NCI-H526 (cell line): ENCODE measurements at places on chromosomes 4 and X.
A peak's percentile ranks its signal among the peaks of the same experiment; 100 is the strongest.

- DNase-seq: no peak
Observed at GRCh38 chr4:22091352-22091717, 142.8 kb upstream of the KCNIP4 start.

DNA sequence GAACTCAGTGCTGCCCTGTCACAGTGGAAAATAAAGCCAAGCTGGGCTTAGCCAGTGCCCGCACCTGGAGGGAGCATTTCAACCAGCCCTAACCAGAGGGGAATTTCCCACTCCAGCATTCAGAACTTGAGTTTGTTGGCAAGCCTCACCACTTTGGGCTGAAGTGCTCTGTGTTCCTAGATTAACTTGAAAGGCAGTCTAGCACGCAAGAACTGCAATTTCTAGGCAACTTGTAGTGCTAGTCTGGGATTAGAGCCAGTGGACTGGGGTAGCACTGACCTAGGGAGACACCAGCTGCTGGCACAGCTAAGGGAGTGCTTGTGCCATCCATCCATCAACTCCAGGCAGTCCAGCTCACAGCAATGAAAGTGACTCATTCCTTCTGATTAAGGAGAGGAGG lies 1060.6 kb upstream of the GRID2 start:
- no peak for DNase-seq

DNA sequence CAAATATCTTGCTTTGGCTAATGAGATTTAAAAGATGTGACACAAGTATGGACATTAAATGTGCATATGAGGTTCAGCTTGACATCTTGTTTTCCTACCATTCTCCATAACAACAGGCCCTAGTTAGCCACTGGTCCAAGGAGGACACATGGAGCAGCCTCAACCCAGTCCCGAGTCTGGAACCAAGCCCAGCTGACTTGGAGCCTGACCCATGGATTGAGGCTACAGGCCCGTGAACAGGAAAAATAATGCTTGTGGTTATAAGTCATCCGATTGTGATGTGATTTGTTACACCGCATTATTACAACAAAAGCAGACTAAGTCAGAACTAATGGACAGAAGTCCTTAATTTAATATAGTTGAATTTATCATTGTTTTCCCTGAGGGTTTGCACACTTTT lies 123.2 kb upstream of the BANK1 start:
- DNase-seq: no peak

DNA sequence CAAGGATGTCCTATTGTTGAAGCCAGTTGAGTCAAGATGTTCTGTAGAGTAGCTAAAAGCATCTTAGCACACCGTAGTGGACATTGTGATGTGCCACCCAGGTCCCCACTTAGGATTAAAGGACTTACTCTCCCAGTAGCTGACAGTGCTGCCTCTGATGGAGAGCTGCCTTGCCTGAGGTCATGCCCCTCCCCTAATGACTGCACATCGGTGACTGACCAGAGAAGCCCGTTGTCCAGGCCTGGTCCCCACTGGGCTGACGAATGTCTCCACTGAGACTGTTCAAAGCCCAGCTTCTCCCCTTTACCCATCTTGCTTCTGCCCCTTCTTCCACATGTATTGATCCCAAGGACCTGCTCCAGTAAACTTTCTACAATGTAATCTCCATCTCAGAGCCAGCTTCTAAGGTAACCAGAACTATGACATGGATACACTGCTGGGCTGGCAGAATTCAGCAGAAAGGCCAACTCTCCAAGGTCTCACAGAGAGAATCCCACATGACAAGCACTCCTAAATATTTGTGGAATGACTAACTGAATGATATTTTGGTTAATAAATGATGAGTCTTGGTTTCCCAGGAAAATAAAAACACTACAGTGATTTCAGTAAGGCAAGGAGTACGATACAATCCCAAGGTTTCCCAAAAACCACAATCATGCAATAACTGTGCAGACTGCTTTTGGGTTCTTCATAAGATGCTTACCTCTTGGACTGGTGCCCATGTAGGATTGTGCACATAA lies 82.4 kb upstream of the TMEM150C start:
- no peak for DNase-seq

DNA sequence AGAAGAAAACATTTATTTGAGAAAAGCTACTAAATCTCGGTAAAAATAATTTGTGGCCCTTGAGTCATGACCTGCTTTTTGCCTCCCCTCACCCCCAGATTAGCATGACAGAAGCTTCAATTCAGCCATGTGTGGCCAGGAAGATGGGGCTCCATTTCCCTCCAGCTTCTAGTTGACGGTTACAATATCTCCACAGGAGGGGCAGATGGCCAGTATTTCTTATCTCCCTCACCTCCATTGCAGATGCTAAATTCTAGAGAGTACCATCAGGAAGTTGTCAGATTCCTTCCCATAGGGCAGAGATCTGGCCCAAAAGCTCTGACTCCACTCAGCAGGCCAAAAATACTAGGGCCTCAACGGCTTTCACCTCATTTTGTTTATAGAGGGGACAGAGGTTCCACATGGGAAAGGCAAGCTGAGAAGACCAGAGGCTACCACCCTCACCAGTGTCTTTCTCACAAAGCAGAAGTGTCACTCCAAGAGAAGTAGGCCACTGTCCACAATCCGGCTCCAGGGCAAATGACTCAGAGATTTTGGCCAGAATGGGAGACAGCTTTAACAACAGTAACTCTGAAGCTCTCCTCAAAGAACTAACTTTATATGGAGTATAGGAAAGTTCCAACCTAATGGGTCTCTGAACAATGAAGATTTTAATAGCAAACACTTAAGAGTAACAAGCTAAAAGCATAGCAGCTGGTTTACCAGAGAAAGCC lies 108.3 kb downstream of the TBC1D19 start:
- no peak for DNase-seq

GRCh38 chr4:105808030-105808749 lies 87.1 kb upstream of the NPNT start:
- no peak for DNase-seq

DNA sequence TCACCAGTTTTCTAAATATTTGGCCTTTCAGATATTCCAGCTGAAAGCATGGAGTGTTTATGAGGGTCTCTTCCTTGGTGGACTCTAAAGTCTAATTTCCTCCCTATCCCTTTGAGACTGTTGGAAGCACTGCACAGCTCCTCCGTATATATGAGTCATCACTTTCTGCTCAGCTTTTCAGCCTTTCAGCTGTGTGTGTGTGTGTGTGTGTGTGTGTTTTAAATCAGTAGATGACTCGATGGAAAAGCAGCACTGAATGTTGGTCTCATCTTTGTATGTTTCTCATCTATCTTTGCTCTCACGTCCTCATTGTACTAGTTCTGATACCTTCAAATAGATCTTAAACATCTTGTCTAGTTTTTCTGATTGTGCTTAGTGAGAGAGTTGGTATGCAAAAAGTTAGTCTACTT lies 81.6 kb downstream of the ZFX start:
- DNase-seq: no peak

GRCh38 chrX:40278340-40279090 lies 180.8 kb upstream of the BCOR start:
- peak; percentile 23 for DNase-seq

- DNase-seq: no peak
Observed at GRCh38 chr4:147361726-147362125, 119.2 kb upstream of the EDNRA start.

DNA sequence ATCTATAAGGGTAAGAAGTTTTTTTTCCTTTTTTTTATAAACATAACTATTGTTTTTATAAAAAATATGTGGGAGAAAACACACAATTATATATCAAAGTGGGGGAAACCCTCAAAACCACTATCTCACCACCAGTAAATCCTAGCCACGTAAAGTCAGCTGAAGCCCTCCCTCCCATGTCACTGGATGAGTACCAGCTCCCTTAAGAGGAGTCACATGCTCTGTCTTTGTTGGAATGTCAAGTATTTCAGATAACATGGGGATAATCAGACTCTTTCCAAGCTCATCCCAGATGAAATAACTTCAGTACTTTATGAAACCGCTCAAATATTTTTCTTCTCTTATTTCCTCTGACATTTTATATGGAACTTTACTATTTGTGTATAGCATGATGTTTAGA lies 2.4 kb downstream of the MYOZ2 start:
- DNase-seq: no peak

DNA sequence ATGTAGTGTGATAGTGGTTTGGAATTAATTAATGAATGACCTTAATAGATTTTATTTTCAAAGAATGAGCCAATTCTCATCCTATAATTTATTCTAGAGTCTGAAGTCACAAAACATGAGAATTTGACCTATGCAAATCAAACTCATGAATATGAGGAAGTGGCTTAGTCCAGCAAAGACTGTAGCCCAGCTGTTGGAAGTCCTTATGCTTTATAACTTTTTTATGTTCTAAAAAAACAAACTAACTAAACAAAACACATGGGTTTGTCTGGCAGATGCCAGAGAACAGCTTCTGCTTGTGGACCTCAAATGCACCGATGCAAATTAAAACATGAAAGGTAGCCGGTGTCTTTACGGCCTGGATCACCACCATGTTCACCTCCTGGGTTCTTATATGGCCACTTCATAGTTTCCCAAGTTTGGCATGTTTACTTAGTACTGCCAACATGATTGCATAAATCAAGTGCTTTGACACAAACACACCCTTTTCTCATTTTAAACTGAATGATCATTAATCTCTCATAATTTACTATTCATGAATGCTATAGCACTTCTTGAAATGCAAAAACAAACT lies 277.4 kb downstream of the PAPSS1 start:
- peak; percentile 40 for DNase-seq

- DNase-seq: no peak
Observed at GRCh38 chr4:186805020-186805820, 81.6 kb upstream of the FAT1 start.

- no peak for DNase-seq
Observed at GRCh38 chr4:81963015-81963762, 410.6 kb downstream of the HNRNPD start.

DNA sequence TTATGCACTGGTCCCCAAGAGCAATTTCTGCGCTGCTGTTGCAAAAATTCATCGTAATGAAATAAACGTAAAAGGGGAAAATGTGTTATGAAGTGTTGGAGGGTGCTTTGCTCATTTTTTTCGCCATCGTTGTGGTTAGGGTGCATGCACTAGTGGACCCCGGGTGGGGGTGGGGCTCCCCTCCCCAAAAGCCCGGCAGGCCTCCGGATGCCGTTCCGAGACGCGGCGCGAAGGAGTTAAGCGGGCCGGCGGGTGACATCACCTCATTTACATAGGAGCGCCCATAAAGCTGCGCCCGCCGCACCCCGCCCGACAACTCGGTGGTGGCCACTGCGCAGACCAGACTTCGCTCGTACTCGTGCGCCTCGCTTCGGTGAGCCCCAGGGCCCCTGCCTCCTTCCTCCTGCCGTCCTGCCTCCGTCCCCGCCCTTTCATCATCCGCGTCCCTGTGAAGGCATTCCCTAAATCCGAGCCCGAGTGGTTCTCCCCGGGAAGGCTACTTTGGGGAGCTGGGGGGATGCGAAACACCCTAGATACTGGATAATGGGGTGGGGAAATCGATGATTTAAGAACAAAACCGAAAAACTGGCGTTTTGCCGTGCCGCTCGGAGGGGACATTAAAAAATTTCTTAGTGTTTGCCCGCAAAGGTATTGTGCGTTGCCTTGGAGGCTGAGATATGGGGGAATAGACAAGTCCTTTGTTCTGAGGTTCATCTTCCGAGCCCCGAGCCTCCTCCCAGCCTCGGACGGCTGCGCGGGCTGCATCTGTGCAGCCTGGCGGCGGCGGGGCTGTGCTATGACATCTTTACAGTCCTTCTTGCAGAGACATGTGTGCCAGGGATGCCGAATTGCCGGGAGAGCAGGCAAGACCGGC lies at the start of gene TMSB4X:
TSS of gene TMSB4X (plus strand) at position 315 of the 874 bp plus-strand sequence.
- DNase-seq: peak; percentile 70

DNA sequence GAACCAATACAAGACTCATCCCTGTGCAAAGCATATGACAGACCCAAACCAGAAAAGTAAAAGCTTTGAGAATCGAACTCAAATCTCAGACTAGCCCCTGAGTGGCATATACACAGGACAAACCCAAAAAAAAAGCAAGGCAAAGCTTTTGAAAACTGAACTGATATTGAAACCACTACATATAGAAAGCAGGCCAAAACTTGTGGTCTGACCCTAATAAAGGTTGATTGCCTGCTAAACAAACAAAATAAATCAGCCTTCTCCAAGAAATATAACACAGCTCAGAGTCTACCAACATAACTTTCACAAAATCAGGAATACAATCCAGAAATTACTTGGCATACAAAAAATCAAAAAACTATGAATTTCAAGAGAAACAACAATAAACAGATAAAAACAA lies 40.3 kb downstream of the LRBA start:
- DNase-seq: no peak

DNA sequence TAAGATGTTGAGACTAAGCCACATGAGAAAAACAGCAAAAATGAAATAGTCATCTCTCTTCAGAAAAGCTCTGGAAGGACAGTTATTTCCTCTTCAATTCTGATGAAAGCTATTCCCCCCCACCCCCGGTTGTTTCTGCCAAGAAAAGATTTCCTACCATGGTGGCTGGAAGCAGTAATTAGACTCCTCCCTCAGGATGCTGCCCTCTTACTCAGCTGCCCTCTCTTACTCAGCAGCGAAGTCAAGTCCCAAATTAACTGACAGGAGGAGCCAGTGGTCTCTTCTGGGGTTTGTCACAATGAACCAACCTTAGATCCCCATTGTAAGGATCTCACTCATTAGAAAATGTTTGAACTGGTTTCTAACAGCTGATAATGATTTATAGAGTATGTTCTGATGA lies 38.0 kb downstream of the GPM6B start:
- DNase-seq: no peak

- no peak for DNase-seq
Observed at GRCh38 chr4:116118221-116118620, 967.2 kb downstream of the TRAM1L1 start.

- no peak for DNase-seq
Observed at GRCh38 chr4:148004228-148004857, 272.5 kb downstream of the ARHGAP10 start.
